Panc1 (cell line): ENCODE measurements at places on chromosomes 3 and 15.
A peak's percentile ranks its signal among the peaks of the same experiment; 100 is the strongest.

DNA sequence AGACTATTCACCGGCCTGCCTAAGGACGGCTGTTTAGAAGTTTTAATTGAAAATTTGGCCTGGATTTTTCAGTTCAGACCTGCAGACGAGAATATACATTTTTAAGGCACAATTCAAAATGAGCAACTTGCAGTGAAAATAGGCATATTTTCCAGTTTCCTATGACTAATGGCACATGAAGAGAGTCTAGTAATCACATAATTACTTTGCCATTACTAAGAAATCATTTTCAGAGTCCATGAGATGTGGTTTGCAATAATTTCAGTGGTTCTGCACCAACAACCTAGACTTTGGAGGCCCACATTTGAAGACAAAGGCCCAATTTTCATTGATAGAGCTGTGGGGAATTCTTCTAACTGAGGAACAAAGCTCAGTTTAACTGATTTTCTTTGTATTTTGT lies 205.3 kb downstream of the SOX2 start:
- H3K27ac ChIP-seq = no peak overlapping the region
- no peak overlapping the region for H3K4me3 ChIP-seq
- H3K36me3 ChIP-seq = no peaks in the 10 kb centered on the region
- DNase-seq = no peak
- no peaks in the 10 kb centered on the region for H3K4me1 ChIP-seq

GRCh38 chr3:58331593-58332152 lies 1.0 kb upstream of the PXK start:
- no peak for DNase-seq
- H3K4me1 ChIP-seq = peaks cover 8% of the 10 kb centered on the region
- no peaks in the 10 kb centered on the region for H3K36me3 ChIP-seq
- no peaks in the 10 kb centered on the region for H3K27me3 ChIP-seq

DNA sequence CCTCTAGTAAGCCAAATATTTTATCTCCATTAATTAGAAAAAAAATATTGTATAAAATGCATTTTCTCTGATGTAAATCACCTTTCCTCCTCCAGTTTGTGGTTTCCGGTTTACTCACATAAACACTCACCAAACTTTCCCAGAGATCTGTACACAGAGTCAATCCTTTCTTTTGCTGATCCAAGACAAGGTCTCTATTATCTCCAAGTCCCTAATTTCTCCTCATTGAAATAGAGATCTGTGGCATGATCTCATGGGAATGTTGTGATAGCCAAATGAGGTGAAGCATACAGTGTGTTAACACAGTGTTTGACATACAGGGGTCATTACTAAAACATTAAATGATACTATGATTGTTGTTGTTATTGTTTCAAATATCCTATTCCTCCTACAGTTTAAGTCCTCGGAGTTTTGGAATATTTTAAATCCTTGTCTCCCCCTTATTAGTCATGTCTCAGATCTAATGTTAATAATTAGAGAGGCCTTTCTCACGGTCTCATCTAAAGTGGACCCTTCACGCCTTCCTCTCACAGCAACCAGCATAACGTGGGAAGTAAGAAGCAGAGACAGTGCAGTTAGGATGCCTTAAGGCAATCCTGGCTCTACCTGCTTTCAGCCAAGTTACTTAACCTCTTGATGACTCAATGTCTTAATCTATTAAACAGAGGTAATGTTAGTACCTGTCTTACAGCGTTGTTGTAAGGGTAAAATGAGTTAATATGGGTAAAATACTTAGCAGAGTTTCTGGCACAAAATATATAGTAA lies 333.3 kb downstream of the GRM7 start:
- no peak for DNase-seq
- no peaks in the 10 kb centered on the region for H3K4me1 ChIP-seq
- H3K4me3 ChIP-seq = no peak overlapping the region
- H3K36me3 ChIP-seq = no peaks in the 10 kb centered on the region
- H3K27me3 ChIP-seq = no peaks in the 10 kb centered on the region
- no peak overlapping the region for H3K27ac ChIP-seq

GRCh38 chr3:114624047-114624445 lies 330.2 kb downstream of the TIGIT start:
- H3K36me3 ChIP-seq = no peaks in the 10 kb centered on the region
- peaks cover 12% of the 10 kb centered on the region; the same call in 1 of the 2 replicates for H3K4me1 ChIP-seq
- no peaks in the 10 kb centered on the region for H3K27me3 ChIP-seq
- peak overlapping the region; percentile 54 for H3K27ac ChIP-seq
- H3K4me3 ChIP-seq = peak overlapping the region; percentile 28

DNA sequence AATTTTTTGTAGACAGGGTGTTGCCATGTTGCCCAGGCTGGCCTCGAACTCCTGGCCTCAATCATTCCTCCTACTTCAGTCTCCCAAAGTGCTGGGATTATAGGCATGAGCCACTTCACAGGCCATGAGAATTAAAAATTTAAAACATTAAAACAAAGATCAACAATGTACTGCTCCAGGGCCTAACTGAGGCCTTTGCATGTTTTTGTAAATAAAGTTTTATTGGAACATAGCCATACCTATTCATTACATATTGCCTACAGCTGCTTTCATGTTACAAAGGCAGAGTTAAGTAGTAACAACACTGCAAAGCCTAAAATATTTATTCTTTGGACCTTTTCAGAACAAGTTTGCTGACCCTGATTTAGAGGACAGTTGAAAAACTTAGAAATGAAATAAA lies 9.6 kb downstream of the VPS39 start:
- no peak overlapping the region for H3K27ac ChIP-seq
- no peak for DNase-seq
- H3K4me3 ChIP-seq = no peak overlapping the region
- 0 out of 2 replicates have a peak, but pooled peaks cover 3% of the 10 kb centered on the region for H3K36me3 ChIP-seq
- no peaks in the 10 kb centered on the region for H3K4me1 ChIP-seq

DNA sequence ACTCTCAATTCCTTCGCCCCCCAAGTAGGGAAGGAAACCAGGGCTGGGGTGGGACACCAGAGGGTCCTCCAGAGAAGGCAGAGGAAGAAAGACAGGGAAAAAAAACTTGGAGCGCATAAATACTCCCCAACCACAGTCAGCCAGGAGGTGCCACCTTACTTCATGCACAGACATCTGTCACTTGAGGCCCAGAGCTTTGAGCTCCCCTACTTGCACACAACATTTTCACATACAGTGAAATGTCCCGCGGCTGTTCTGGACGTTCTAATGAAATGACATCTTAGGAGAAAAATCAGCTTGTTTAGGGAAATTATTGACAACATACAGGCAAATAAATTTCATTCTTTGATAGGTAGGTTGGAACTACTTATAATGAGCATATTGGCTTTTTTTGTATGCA lies 113.0 kb downstream of the LIPC start:
- H3K27me3 ChIP-seq = no peaks in the 10 kb centered on the region; the same call in 1 of the 2 replicates
- no peaks in the 10 kb centered on the region for H3K36me3 ChIP-seq
- no peak overlapping the region for H3K4me3 ChIP-seq
- peaks cover 5% of the 10 kb centered on the region; the same call in 1 of the 2 replicates for H3K4me1 ChIP-seq
- H3K27ac ChIP-seq = no peak overlapping the region
